ENCODE measurements at places on chromosomes 3 and 15. TPM values are rescaled to one million over a fixed set of nuclear protein-coding genes. Genes with fewer than 3 reads are reported as not detected.

The CLDN18 gene
- total RNA-seq, result not detected

The IL17RD gene
- 6.2 TPM for total RNA-seq

The TMCO5A gene
- not detected for total RNA-seq

The SCG5 gene
- total RNA-seq, result 0.23 TPM

The EID1 gene
- 240 TPM for total RNA-seq
